Stimulated activated CD4-positive, alpha-beta T cell treated with anti-CD3 and anti-CD28 coated beads, Interleukin-15, amount 100 ng/mL, for 24 hours (primary cell): ENCODE measurements at places on chromosomes 7 and 10.
A peak's percentile ranks its signal among the peaks of the same experiment; 100 is the strongest.

DNA sequence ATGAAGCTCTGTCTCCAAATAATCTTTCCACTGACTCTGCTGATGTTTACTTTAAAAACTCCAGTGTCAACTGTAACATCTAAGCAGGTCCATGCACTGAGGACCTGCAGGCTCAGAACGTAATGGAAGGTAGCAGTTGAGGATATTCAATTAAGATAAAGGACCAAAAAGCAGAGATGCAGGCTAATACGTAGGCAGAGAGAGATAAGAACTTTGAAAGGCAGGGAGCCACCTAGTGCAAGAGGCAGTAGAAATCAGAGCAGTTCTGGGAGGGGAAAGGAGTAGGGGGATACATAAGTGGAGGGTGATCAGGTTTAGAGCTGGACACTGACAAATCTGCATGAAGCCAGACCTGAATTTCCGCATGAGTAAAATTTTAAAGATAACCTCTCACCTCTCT, 114.5 kb upstream of the POM121L12 start:
- DNase-seq: no peak

DNA sequence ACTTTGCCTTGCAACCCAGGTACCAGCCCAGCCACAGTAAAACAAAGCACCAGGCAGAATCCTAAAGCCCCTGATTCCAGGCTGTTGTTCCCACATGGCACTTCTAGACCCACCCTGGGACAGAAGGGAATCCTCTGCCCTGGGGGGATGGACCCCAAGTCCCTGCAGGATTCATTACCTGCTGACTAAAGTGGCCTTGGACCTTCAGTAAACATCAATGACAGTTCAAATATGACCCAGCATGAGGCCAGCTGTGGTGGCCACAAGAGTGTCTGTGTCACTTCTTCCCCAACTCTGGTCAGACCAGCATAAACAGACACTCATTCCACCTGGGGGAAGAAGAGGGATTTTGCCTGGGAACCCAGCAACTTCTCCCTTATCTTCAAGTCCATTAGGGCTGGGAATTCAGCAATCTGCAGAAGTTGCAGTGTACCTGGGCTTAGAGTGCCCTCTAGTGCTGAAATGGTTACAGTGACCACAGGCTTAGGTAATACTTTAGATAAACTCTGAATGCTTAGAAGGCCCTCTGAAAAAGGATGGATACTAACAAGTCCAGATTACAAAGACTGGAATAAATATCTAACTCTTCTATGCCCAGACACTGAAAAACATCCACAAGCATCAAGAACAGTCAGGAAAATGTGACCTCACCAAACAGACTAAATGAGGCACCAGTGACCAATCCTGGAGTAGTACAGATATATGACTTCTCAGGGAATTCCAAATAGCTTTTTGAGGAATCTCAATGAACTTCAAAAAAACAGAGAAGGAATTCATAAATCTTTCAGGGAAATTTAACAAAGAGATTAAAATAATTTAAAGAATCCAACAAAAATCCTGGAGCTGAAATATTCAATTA, 108.5 kb upstream of the TMEM168 start:
- peak; percentile 45 for DNase-seq

- DNase-seq: no peak
Observed at GRCh38 chr10:91562839-91563581, 69.9 kb downstream of the PPP1R3C start.

DNA sequence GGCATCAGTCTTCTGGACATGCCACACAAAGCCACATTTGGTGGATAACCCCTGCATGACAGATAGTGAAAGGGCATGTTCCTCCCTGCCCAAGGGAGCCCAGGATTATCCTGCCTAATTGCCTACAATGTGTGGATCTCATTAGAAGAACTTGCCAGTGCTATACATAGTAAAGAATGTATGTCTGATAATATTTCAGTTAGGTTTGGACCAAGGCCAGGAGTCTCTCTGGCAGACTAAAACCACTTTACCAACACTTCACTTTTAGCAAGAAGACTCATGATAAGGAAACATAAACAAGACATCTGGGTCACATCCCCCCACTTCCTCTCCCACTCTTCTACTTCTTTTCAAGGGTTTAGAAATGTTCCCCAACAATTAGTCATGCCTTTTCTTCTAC, 196.7 kb downstream of the MTERF1 start:
- DNase-seq: no peak

- DNase-seq: no peak
Observed at GRCh38 chr10:53624722-53625121, 852.1 kb upstream of the MBL2 start.

GRCh38 chr7:520503-521161, 986 bp upstream of the PDGFA start:
- peak; percentile 26 for DNase-seq

GRCh38 chr10:106795619-106796018, 368.9 kb downstream of the SORCS1 start:
- DNase-seq: peak; percentile 2

- no peak for DNase-seq
Observed at GRCh38 chr7:22268884-22269421, 88.0 kb downstream of the RAPGEF5 start.

GRCh38 chr7:124781418-124781817, 15.8 kb upstream of the GPR37 start:
- no peak for DNase-seq

DNA sequence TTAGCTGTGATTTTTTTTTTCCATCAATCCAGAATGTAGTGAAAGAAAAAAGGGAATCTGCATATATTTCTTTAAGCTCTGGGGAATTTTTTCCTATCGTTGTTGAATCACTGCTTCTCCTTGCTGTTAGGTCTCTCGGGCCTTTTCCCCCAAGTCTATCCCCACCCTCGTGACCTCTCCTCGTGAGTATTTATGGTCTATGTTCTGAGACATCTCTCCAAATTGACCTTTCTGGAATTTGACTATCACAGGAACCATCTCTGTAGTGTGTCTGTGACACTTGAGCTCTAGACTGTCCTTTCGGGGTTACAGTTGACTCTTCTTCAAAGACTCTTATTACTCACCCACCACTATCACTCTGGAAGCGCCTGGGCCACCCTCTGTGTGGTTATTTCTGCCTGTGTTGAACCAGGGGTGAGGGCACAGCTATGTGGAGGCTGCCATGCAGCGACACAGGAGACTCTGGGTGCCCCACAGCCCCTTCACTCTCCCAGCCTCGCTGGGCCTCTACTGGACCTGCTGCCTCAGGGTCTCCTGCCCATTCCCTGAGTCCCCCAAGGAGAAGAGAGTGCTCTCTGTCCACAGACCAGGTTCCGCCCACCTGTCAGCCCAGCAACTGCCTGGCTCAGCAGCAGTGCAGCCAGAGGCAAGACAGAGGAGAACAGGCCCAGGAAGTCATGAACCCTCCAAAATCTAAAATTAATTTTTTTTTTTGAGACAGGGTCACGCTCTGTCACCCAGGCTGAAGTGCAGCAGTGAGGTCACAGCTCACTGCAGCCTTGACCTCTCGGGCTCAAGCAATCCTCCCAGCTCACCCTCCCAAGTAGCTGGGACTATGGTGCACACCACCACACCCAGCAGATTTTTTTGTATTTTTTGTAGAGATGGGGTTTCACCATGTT, 45.7 kb upstream of the PTPRN2 start:
- no peak for DNase-seq
